G401 (cell line): ENCODE measurements at places on chromosomes 12 and 14. TPM values are rescaled to one million over a fixed set of nuclear protein-coding genes. Genes with fewer than 3 reads are reported as not detected.
A peak's percentile ranks its signal among the peaks of the same experiment; 100 is the strongest.

DNA sequence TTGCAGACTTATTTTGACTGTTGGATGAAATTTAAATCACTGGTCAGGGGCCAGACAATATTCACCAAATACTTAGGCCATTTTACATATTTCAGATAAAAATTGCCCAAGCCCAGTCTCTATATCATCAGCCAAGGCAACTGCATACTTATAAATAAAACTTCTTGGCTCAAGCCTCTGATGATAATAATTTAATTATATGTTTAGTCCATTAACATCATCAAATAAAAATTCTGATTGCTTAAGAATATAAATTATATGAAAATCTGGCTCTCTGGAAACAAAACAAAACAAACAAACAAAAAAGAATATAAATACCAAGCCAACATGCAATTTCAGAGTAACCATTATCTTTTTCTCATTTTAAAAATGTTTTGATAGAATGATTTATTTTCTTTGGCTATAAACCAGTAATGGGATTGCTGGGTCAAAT is 165.2 kb downstream of the BTG1 start:
- no peak for DNase-seq

GRCh38 chr14:75427482-75428229 is at the start of gene JDP2:
JDP2 (plus strand) TSS chr14:75428022; CDS start chr14:75437921, 9,899 bp downstream.
- DNase-seq = peak; percentile 78

DNA sequence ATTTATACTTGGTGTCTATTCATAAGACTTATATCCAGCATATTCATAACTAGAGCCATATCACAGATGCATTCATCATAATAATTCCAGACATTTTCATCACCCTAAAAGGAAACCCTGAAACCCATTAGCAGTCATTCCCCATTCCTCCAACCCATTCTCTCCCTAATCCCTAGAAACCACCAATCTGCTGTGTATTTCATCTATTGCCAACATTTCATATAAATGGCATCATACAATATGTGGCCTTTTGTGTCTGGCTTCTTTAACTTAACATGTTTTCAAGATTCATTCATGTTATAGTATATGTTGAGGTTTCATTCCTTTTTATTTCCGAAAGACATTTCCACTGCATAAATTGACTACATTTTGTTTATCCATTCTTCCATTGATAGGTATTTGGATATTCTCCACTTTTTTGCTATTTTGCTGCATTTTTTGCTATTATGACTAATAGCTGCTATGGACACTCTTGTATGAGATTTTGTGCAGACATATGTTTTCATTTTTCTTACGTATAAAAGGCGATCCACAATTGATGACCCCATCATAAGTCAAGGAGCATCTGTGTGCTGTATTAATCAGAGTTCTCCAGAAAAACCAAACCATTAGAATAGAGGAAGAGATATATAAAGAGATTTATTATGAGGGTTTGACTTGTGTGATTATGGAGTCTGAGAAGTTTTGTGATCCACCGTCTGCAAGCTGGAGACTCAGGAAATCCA is 5.1 kb upstream of the OAS2 start:
- no peak for DNase-seq

DNA sequence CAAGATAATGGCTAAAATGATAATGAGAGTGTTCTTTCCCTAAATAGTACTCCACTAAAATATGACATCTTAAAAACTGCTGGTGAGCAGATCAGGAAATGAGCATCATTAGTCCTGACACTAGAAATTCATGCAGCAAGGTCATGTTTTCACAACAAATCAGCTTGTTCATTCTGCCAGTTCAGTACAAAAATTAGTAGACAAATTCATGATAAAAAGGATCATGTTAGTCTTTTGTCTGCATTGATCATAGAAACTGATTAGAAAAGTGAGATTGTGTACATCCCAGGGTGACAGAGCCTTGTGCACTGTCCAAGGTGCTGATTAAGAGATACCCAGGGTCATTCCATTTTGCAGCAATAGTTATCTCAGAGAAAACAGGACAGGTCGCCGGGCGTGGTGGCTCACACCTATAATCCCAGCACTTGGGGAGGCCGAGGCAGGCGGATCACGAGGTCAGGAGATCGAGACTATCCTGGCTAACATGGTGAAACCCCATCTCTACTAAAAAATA is 163.6 kb downstream of the RIMBP2 start:
- DNase-seq = no peak

- DNase-seq = no peak
These were observed 21.0 kb upstream of the ABCC9 start for GRCh38 chr12:21962236-21962635.

- DNase-seq = no peak
These were observed 138.1 kb upstream of the PLXNC1 start for GRCh38 chr12:94010307-94010706.

DNA sequence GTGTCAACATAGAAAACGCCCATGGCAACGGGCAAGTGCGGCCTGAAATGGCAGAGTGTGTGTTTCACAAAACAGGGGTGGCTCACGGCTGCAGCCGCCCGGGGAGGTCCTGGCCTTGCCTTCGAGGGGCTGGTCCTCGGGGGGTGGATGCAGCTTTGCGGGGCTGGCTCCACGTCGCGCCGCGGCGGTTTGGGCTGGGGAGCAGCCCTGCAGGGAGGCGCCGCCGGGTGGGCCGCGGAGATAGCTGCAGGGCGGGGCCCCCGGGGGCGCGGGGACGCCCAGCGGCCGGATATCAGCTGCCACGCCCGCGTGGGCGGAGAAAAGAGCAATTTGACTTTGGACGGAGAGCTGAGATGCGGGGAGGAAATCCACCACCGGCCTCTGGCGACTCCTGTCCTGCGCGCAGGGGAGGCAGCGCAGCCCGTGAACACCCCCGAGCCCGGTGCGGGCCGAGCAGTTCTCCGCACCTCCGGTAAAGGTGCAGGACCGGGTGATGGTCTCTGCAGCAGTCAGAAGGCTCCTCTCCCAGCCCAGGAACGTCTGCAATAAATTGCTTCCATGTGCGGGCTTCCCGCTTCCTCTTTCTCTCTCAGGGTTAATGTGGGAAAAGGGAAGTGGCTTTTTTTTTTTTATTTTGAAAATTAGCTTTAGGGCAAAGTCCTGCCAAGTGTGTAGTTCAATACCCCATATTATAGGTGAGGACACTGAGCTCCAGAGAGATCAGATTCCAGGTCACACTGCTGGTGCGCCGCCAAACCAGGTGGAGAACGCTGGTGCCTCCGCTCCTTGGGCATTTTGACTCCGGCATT is 110.5 kb downstream of the ARF6 start:
- peak; percentile 57 for DNase-seq

DNA sequence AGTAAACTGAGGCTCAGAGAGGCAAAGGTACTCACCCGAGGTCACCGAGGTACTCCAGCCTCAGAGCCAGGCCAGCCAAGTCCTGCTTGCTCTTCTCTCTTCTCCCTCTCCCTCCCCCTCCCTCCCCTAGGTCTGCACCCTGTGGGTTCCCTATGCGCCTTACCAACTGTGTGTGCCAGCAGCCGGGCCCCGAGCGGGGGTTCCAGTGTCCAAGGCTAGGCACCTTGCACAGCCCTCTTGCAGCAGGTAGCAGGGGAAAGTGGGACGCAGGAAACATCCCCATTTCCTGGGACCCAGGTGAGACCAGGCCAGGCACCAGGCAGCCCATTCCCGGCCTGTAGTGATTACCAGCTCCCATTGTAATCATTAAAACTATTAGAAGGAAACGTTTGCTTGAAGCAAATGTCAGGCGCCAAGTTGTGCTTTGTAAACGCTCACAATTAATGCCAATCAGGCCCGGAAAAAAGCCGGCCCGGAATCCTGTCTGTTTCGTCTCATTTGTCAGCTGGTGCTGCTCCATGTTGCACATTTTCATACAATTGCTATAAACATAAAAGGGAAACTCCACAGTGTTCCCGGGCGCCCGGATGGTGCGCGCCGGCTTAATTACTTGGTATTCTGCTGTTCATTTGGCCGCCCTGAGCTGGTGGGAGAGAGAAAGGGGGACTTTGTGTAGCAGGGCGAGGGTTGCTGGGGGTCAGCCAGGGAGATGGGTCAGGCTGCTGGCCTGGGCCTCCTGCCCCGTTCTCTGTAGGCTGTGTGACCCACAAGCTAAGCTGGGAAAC is 11.9 kb downstream of the FAM222A start:
- peak; percentile 32 for DNase-seq

DNA sequence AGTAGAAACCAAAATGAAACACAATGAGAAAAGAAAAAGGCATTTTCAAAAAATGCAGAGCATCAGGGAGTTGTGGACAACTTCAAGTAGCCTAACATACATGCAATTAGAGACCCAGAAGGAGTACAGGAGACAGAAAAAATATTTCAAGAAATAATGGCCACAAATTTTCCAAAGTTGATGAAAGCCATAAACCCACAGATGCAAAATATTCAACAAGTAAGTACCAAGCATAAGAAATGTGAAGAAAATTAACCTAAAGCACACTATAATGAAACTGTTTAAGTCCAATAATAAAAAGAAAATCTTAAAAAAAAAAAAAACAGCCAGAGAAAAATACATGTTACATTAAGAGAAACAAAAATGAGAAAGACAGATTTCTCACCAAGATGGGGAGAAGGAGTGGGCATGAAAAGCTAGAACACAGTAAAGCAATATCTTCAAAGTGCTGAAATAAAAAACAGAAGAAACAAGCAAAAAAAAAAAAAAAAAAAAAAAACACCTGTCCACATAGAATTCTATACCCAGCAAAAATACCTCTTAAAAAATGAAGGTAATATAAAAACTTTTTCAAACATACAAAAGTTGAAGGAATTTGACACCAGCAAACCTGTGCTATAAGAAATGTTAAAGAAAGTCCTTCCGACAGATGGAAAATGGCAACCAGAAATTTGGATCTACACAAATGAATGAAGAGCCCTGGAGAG is 77.1 kb downstream of the PRKAB1 start:
- no peak for DNase-seq

DNA sequence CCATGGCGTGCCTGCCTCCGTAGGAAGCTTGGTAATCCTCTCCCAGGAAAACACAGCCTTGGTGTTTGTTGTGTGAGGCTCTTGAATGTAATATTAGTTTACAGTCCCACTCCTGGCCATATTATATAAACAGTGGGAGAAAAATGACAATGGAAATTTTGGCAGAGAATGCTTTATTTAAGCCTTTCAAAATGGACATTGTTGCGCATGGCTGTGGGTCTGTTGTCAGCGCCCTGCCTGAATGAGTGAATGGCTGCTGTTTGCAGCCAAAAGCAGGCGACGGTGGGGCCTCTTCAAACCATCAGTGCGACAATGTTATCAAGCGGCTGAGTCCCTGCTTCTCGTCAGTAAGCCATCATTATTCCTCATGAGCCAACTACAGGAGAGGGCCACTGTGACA is 201.8 kb upstream of the RMST start:
- no peak for DNase-seq

DNA sequence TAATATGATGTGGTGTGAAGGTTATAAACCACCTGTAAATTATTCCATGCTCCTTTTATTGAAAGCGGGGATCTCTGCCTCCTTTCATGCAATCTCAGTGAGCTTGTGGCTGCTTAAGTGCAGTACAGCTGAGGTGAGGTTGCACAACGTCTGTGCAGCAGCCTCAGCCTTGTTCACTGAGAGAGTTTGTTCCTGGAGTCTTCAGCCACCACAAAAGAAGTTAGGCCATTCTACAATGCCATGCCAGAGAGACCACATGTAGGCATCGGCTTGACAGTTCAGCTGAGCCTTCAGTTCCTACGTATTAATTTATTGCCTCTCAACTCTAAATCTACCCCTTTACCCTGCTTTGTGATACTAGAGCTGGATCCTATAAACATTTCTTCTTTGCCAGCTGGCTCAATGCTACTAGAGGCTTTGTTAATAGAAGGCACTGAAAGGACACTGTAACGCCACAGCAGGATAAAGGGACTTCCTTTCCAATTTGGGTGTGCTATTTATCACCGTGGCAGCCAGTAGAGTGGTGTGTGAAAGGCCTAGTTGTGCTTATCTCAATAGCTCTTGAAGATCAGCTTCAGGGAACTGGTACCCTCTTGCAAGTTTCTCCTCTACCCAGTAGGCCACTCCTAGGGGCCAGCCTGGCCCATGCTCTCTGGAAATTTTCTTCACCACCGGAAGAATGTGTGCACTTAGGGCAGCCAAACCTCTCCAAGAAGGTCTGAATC is 337.7 kb downstream of the IPO8 start:
- no peak for DNase-seq

DNA sequence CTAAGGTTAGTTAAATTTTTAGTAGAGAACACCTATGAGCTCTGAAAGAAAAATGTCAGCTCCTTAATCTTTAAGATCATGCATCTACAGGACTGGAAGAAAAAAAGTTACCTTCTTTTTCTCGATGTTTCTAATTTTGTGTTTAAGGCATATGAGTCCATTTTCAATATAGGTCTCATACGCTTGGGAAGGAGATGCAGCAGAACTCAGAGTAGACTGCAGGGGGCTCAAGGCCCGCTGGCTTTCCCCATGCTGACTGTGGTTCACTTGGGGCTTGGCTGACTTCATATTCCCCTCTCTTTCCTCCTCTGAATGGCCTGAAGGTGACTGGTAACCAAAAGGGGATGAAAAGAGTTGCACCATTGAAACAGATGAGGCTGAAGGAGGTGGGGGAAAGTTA is 1.5 kb downstream of the CAPRIN2 start:
- peak; percentile 32 for DNase-seq

Gene RD3L
- total RNA-seq = not detected in 2 replicates

Gene ZNF891
- 1.4 and 1.6 TPM in 2 replicates for total RNA-seq
